Stimulated activated CD8-positive, alpha-beta memory T cell treated with anti-CD3 and anti-CD28 coated beads, Interleukin-15, amount 100 ng/mL, for 48 hours (primary cell): ENCODE measurements at places on chromosomes 1 and 21.
A peak's percentile ranks its signal among the peaks of the same experiment; 100 is the strongest.

GRCh38 chr1:159140474-159140873, 30.9 kb upstream of the CADM3 start:
- DNase-seq, result no peak

GRCh38 chr1:93988634-93989350, 79.6 kb upstream of the GCLM start:
- DNase-seq, result no peak

DNA sequence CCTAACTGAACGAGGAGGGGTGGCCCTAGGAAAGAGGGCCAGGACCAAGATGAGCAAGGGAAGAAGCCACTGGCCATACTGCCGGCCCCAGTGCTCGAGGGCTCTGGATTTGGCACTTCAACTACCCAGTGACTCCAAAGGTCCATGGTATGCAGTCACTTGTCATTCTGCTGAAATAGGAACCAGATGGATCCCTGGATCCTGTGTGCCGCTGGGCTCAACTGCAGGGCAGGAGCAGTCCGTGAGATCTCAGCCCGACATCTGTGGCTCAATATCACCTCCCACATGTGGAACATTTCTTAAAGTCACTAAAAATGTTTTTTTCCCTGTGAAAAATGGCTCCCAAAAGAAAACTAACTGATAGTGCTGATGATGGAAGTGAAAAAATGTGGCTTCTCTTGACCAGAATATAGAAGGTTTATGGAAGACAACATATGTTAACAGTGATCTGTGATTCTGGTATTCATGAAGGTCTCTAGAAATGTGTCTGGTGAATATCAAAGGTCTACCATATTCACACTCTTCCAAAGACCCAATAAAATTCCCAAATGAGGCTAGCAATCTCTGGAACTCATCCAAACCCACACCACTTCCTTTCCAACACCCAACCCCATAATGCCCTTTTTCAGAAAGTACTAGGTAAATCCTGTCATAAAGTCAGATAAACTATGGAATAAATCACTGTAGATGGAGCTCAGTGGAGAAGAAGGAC, 24.1 kb downstream of the PAFAH2 start:
- no peak for DNase-seq

GRCh38 chr1:34929853-34930701, 627 bp upstream of the DLGAP3 start:
- no peak for DNase-seq

DNA sequence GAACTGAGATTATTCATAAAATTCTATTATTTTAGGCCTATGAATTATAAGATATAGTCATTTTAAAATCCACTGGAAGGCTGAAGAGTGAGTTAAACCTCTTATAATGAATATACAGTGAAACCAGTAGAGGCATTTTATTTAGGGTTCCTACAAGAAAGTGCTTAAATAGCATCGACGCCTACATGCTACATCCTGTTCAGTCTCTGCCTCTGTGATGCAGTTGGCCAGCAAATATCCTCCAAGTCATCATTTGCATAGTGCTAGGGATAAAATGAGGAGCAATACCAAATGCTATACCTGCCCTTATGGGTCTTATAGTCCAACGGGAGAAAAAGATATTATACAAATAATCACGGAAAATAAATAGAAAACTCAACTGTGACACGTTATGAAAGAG, 59.6 kb downstream of the EDEM3 start:
- no peak for DNase-seq

GRCh38 chr1:26542771-26543451, 13.3 kb downstream of the RPS6KA1 start:
- no peak for DNase-seq

DNA sequence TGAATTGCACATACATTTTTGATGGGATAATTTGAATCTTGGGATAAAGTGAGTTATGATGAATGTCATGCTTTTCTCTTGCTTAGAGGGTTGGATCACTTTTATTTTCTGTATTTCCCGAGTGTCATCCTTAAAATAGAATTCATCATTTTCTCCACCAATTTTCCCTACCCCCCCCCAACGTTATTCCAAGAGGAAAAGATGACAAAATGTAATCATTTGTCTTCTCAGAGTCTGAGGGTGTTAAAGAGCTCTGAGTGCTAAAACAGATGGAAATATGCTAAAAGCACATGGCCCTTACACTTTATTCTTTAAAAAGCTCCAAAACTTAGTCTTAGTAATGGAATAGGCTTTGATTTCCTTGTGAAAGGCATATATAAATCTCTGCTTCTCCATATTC, 81.4 kb downstream of the CHRM3 start:
- no peak for DNase-seq

DNA sequence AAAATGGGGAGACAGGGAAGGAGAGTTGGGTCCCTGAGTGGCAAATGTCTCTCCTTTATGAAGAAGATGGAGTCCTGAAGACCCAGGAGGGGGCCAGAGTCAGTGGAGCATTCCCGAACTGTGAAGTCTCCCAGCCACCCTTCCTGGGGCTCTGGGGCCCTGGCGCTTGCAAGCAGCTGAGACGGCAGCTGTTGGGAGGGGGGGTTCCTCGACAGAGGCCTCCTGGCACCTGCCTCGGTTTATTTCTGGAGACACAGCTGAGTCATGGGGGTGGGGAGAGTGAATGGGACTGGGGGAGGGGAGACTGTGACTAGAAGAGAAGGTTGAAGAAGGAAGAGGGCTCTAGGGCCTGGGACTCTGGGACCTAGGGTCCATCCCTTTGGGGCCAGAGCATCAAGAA, 14.0 kb downstream of the NES start:
- no peak for DNase-seq

- no peak for DNase-seq
Observed at GRCh38 chr1:245433561-245433960, 278.8 kb downstream of the KIF26B start.

DNA sequence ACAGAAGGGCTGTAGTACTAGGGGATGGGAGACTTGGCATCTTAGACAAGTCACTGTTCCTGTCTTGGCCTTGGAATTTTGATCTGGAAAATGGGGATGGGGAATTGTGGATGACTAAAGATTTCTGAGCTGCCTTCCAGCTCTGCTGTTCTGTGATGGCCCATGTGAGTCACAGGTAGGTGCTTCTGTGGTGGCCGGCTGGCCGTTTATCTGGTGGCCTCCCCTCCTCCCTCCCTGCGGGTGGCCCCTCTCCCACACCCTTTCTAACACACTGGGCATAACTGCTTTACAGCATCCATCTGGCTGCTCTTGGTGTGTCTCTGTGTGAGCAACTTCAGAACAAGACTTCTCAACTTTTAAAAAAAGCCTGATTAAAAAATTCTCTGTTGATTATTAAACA, 35.9 kb downstream of the KCNA2 start:
- no peak for DNase-seq

DNA sequence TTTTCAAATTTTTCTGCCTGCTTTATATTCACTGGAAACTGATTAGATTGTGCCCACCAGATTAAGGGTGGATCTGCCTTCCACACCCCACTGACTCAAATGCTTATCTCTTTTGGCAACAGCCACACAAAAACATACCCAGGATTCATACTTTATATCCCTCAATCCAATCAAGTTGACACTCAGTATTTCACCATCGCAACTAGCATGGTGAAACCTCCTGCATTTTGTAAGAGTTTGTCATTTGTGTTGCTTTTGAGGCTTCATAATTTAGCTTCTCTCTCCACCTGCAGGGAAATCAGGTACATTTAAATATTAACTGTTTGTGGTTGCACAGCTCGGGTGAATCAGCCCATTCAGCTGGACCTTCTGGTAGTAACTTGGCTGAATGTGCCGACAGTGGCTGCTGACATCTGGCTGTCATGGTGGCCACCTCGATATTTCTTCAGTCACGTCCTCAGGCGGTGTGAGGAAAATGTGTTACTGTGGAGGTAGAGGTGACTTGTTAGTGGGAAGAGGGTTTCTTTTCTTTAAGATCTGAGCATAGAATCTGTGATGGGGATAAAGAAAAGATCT, 224.0 kb downstream of the PTBP2 start:
- DNase-seq, result no peak

DNA sequence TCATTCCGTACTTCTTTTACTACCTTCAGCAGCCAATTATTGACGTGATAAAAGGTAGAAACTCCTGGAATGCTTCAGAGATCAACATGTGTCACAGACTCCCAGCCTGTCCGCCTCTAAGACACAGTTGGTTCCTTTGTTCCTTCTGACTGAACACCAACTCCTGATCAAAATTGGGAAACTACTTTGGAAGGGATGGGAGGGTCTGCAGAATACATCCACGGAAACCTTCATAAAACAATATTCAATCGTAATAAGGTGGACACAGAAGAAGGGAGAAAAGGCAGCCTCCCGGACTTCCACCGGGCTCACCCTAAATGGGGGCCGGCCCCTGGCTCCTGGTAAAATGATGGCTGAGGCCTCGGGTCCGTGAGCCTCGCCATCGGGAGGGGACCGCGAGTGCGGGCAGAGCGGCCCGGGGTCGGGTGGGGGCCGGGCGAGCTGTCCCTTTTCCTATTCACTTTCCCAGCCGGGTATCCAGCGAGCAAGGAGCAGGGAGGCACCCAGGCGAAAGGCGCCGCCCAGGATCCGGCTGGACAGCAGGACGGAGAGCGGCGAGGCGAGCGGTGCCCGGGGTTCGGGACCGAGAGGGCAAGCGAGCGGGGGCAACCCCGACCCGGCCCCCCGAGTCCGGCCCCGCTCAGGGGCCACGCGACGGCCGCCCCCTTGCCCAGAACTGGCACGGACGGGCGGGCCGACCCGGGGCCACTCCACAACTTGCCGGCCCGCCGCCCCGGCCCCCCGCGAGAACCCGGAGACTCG, 805 bp downstream of the NRIP1 start:
- no peak for DNase-seq

GRCh38 chr21:44901391-44902074, 19.2 kb downstream of the ITGB2 start:
- no peak for DNase-seq

DNA sequence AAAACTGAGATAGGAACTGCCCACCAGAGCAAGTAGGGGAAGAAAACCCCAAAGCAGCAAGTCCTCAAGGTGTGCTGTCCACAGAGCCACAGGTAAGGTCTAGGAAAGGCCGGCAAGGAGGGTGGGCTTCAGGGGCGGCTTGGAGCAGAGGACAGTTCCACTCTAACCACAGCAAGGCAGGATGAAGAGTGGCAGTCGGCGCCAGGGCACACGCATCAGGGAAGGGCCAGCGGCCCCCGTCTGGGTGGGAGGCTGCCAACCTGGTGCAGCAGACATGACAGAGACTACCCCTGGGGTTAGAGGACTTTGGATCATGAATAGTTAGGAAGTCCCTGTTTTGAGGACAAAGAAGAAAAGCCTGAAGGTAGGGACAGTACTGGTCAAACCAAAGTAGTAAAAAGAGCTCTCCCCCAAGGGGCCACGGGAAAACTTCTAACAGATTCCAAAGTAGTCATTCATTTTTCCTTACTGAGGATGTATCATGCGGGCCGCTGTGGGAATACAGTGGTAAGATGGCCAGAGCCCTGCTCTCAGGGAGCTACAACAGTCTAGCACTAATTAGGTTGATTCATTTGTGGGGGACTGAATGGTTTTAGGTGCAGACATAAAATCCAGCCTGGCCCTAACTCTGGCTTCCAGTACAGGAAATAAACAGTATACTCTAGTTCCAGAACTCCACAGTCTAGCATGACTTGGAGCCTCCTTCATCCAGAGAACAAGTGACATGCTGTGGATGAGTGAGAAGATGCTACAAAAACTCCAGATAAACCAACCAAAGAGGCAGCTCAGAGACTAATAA, 3.5 kb upstream of the RAP1GAP start:
- DNase-seq, result no peak

DNA sequence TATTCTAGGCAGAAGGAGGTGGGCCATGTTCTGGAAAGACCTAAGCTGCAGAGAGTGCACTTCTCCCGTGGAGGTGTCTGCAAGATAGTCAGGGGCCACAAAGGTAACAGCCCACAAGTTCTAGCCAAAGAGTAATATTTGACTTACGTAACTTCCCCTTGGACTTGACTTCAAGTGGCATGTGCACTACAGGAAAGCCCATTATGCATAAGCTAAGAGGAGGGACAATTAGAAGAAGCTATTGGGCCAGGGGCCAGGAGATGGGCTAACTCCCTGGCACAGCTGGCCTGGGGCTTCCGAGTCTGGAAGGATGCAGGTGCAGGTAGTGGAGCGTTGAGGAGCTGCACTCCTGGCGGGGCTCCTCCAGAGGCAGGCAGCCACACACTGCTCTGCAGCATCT, 58.3 kb downstream of the ERG start:
- DNase-seq, result no peak

GRCh38 chr21:41167348-41168342, at the start of gene BACE2:
TSS of gene BACE2 (plus strand) at chr21:41168160. CDS start at chr21:41168264, 104 bp downstream.
- peak; percentile 22 for DNase-seq

- DNase-seq, result no peak
Observed at GRCh38 chr1:154148807-154149206, 6.1 kb downstream of the NUP210L start.

DNA sequence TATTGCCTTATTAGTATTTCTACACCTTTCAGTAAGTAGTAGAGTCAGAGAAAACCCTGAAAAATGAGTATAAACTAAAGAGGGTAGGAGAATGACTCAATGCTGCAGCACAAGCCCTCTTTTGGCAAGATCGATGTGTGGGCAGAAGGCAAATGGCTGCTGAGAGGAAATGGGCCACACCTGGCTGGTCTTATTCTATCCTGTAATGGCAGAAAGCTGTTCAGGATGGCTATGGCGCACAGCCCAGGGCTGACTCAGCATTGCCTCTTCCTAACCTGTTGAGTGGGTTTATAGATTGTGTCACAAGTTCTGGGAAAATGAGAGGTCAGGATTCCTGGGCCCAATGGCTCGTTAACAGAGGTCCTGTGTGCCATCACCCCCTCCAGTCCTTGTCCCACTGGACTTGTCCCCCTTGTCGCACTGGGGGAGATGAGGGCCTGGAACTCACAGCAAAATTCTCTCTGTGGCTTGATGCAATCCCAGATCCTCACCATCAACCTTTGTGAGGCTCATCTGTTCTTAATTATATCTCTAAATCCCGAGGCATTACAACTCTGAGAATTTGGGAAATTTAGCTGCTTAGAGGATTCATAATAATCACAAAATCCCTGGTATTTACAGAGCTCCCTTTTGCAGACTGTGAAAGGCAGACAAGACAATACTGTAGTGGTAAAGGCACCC, 13.2 kb downstream of the HMGB4 start:
- DNase-seq, result no peak

- no peak for DNase-seq
Observed at GRCh38 chr1:184019506-184019905, 18.0 kb downstream of the COLGALT2 start.

- no peak for DNase-seq
Observed at GRCh38 chr1:43379476-43379875, 10.1 kb downstream of the MED8 start.

- no peak for DNase-seq
Observed at GRCh38 chr1:247291161-247291560, 35.3 kb downstream of the VN1R5 start.
